Diencephalon (tissue), 1 donor: ENCODE measurements at places on chromosomes 5 and 9. TPM values are rescaled to one million over a fixed set of nuclear protein-coding genes. Genes with fewer than 3 reads are reported as not detected.

Gene PRRX2
- not detected for total RNA-seq

Gene TTC23L
- 7.6 TPM for total RNA-seq

Gene SPIN1
- 331 TPM for total RNA-seq

Gene FAM169A
- 126 TPM for total RNA-seq

Gene LRRC19
- total RNA-seq, result not detected

Gene C7
- total RNA-seq, result 3.9 TPM

Gene KCNT1
- total RNA-seq, result 12.2 TPM

Gene SPATA31C1
- not detected for total RNA-seq

Gene POC5
- 22.6 TPM for total RNA-seq

Gene ZFP37
- total RNA-seq, result 17.5 TPM

Gene RASGEF1C
- 8.5 TPM for total RNA-seq

Gene TMEM174
- total RNA-seq, result not detected

Gene LEAP2
- total RNA-seq, result 1.2 TPM

Gene TMEM38B
- 20.1 TPM for total RNA-seq

Gene SPOCK1
- 53.3 TPM for total RNA-seq

Gene ADAMTS12
- 5.8 TPM for total RNA-seq

Gene PCDHB16
- total RNA-seq, result 5.8 TPM

Gene NR4A3
- 2.1 TPM for total RNA-seq

Gene TMOD1
- total RNA-seq, result 5.5 TPM

Gene GLRA1
- 5.5 TPM for total RNA-seq

Gene SPATA6L
- 11.3 TPM for total RNA-seq

Gene FOXB2
- total RNA-seq, result 0.46 TPM

Gene STX17
- 24.0 TPM for total RNA-seq

Gene CDX1
- not detected for total RNA-seq

Gene ABO
- under 0.01 TPM for total RNA-seq

Gene FAM151B
- 22.6 TPM for total RNA-seq

Gene PCSK1
- total RNA-seq, result 19.1 TPM

Gene FAM153A
- total RNA-seq, result 4.6 TPM

Gene ZNF879
- total RNA-seq, result 13.1 TPM

Gene TMEM245
- 88.6 TPM for total RNA-seq

Gene PCDHB3
- 13.6 TPM for total RNA-seq

Gene CCNJL
- 2.5 TPM for total RNA-seq

Gene NUTM2G
- total RNA-seq, result not detected

Gene PCDHA1
- total RNA-seq, result 13.8 TPM

Gene PCDHGB1
- 10.4 TPM for total RNA-seq

Gene PRDM9
- not detected for total RNA-seq

Gene FCN1
- total RNA-seq, result 1.8 TPM

Gene SETD9
- total RNA-seq, result 4.8 TPM

Gene C9orf50
- 0.23 TPM for total RNA-seq

Gene AK8
- total RNA-seq, result 3.5 TPM

Gene HTR4
- total RNA-seq, result 5.5 TPM
